ENCODE measurements at places on chromosomes 5 and 9.
A peak's percentile ranks its signal among the peaks of the same experiment; 100 is the strongest.

DNA sequence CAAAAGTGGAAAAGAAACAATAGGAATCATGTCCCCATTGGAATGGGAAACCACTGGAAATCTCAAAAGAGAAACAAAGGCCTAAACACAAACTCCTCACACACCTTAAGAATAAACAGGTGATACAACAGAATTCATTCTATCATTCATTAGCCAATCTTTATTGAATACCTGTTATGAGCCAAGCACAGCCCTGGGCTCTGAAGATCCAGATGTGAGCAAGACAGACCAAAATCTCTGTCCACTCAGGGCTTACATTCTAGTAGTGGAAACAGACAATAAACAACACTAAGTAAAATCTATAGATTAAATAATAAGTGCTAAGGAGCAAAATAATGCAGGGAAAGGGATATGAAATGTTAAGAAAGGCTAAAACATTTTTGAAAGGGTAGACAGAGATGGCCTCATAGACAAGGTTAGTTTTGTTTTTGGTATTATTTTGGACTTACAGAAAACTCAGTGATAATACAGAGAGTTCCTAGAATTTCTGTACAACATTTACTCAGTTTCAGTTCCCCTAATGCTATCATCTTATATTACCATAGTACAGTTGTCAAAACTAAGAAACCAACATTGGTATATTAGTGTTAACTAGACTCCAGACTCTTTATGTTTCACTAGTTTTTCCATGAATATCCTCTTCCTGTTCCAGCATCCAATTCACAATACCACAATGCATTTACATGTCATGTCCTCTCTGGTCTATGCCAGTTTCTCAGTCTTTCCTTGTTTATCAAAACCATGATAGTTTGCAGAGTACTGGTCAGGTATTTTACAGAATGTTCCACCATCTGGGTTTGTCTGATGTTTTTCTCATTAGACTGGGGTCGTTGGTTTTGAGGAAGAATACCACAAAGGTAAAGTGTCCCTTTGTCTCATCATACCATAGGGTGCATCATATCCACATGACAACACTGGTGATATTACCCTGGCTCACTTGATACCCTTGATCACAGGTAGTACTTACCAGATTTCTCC, 103.7 kb downstream of the SIL1 start:
- H3K36me3 ChIP-seq = no peaks in the 10 kb centered on the region
- H3K4me1 ChIP-seq = peaks cover 16% of the 10 kb centered on the region
- peak overlapping the region; percentile 64 for H3K27ac ChIP-seq
- H3K27me3 ChIP-seq = no peaks in the 10 kb centered on the region
- peak; percentile 36 for DNase-seq
- no peak overlapping the region for H3K4me3 ChIP-seq

DNA sequence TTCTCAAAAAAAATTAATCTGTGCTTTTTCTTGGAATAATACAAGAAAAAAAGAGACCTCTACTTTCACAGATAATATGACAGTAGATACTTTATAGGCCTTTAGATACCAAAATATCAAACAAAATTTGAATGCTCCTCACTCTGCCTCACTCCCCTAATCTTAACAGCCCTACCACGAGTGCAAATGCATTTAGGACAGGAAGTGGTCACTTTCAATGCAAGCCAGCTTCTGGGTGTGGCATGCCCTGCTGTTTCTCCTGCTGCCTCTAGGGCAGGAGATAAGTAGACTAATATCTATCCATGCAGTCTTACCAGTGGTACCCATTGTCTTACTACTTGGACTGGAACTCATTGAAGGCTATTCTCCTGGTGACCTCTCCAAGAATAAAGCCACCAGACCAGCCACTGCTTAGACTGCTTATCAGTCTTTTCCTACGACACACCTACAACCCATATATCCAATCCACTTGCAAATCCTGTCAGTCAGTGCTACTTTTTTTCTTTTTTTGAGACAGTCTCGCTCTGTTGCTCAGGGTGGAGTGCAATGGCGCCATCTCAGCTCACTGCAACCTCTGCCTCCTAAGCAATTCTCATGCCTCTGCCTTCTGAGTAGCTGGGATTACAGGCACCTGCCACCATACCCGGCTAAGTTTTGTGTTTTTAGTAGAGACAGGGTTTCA, 23.0 kb downstream of the FRRS1L start:
- no peak overlapping the region for H3K27ac ChIP-seq
- no peaks in the 10 kb centered on the region for H3K36me3 ChIP-seq
- H3K27me3 ChIP-seq = no peaks in the 10 kb centered on the region

DNA sequence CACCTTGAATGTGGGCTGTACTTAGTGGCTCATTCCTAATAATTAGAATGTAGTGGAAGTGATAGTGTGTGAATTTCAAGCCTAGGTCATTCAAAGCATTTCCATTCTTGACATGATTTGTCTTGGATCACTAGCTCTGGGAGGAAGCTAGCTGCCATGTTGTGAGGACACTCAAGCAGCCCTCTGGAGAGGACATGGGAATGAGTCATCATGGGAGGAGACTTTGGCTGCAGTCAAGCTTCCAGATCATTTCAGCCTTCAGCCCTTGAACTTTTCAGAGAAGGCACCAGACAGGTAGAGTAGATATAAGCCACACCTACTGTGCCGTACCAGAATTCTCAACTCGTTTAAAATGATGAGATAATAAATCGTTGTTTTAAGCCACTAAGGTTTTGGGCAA, 506.9 kb downstream of the ZNF608 start:
- H3K27me3 ChIP-seq = no peaks in the 10 kb centered on the region
- H3K4me3 ChIP-seq = no peak overlapping the region
- no peak for DNase-seq
- no peak overlapping the region for H3K27ac ChIP-seq
- no peaks in the 10 kb centered on the region for H3K36me3 ChIP-seq

- H3K27ac ChIP-seq = no peak overlapping the region
- no peaks in the 10 kb centered on the region for H3K4me1 ChIP-seq
- no peaks in the 10 kb centered on the region for H3K27me3 ChIP-seq
- no peaks in the 10 kb centered on the region for H3K36me3 ChIP-seq
Observed at GRCh38 chr9:130782886-130783530, 52.0 kb upstream of the ABL1 start.

GRCh38 chr9:127448112-127448805, 2.9 kb downstream of the RPL12 start:
- no peak for DNase-seq
- peaks cover 21% of the 10 kb centered on the region for H3K36me3 ChIP-seq
- peaks cover 12% of the 10 kb centered on the region for H3K4me1 ChIP-seq

- H3K4me3 ChIP-seq = peak overlapping the region; percentile 83
- no peaks in the 10 kb centered on the region for H3K36me3 ChIP-seq
- H3K4me1 ChIP-seq = peaks cover 56% of the 10 kb centered on the region
- peak overlapping the region; percentile 95 for H3K27ac ChIP-seq
- H3K27me3 ChIP-seq = no peaks in the 10 kb centered on the region
Observed at GRCh38 chr5:119338326-119338946, 17.4 kb upstream of the TNFAIP8 start.

DNA sequence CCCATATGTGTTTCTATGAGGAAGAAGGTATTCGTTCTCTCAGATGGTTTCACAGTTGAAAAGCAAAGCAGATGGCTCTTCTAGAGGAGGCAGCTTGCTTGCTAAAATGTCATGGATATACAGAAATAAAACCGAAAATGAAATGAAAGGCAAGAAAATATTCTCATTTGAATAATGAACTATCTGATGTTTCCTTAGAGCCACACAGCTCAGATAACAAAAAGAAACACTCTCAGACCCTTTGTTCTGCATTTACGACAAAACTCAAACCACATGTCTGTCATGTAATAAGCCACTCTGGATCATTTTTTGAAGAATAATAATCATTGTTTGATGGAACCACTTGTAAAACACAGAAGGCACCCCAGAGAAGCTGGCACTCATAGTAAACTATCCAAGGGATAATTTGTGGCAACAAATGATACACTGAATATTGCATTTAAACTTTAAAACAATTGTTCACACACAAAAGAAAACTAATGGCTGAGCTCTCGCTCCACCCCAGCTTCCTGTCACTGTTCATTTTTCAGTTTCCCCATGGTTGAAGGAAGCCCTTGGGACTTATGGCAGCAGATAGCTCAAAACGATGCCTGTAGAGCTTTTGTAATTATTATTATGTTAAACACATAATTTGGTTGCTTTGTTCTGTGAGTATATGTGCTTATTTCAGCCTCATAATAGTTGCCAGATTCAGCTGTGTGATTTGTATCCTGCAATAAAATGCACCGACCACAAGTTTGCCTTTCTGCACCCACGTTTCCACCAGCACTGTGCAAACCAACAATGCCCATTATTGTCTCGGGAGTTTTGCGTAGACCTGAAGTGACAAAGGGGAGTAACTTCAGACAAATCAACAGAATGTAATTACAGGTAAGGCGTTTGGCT, 256.0 kb downstream of the TMEM167A start:
- peak overlapping the region; percentile 87 for H3K27ac ChIP-seq
- H3K36me3 ChIP-seq = no peaks in the 10 kb centered on the region
- no peaks in the 10 kb centered on the region for H3K27me3 ChIP-seq
- peak overlapping the region; percentile 48 for H3K4me3 ChIP-seq
- H3K4me1 ChIP-seq = peaks cover 20% of the 10 kb centered on the region
- DNase-seq = peak; percentile 85

DNA sequence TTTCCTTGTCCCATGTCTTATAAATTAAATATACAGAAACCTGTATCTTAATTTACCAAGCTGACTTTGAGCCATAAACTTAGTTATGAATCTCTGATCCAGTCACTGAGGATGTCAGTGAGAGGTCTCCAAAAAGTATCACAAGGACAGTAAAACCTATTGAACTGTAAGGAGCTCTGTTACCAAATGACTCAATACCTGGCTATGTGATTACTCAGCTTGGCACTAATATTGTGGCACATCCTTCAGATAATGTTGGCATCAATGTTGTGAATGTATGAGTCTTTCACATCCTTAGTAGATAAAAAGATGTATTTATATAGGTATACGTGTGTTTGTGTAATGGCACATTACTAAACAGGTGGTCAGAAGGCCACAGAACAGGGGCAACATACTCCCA, 18.0 kb upstream of the CAPSL start:
- DNase-seq = no peak
- H3K27ac ChIP-seq = no peak overlapping the region
- no peaks in the 10 kb centered on the region for H3K36me3 ChIP-seq
- H3K4me1 ChIP-seq = no peaks in the 10 kb centered on the region

- H3K4me1 ChIP-seq = no peaks in the 10 kb centered on the region
- no peak overlapping the region for H3K27ac ChIP-seq
- DNase-seq = no peak
Observed at GRCh38 chr5:59767681-59768151, 125.8 kb downstream of the PDE4D start.

GRCh38 chr9:107929443-107929842, 439.9 kb upstream of the KLF4 start:
- no peaks in the 10 kb centered on the region for H3K4me1 ChIP-seq
- no peak overlapping the region for H3K4me3 ChIP-seq
- no peaks in the 10 kb centered on the region for H3K36me3 ChIP-seq
- no peaks in the 10 kb centered on the region for H3K27me3 ChIP-seq
- no peak overlapping the region for H3K27ac ChIP-seq

GRCh38 chr9:109799792-109800191, 19.8 kb downstream of the PALM2AKAP2 start:
- no peak for DNase-seq
- H3K36me3 ChIP-seq = no peaks in the 10 kb centered on the region
- no peaks in the 10 kb centered on the region for H3K27me3 ChIP-seq
- no peak overlapping the region for H3K4me3 ChIP-seq
- H3K27ac ChIP-seq = no peak overlapping the region

- no peaks in the 10 kb centered on the region for H3K36me3 ChIP-seq
- DNase-seq = no peak
Observed at GRCh38 chr5:117954331-117954730, 1034.0 kb downstream of the DTWD2 start.

GRCh38 chr5:97452646-97453045, 269.6 kb upstream of the RIOK2 start:
- no peaks in the 10 kb centered on the region for H3K4me1 ChIP-seq
- no peaks in the 10 kb centered on the region for H3K36me3 ChIP-seq
- no peak for DNase-seq
- no peak overlapping the region for H3K4me3 ChIP-seq

- no peaks in the 10 kb centered on the region for H3K4me1 ChIP-seq
- H3K4me3 ChIP-seq = no peak overlapping the region
- no peaks in the 10 kb centered on the region for H3K36me3 ChIP-seq
- DNase-seq = peak; percentile 22
- H3K27ac ChIP-seq = no peak overlapping the region
Observed at GRCh38 chr5:88952344-88952743, 69.4 kb upstream of the MEF2C start.

Data from MM.1S (cell line).